ENCODE measurements at places on chromosomes 12 and 14.

DNA sequence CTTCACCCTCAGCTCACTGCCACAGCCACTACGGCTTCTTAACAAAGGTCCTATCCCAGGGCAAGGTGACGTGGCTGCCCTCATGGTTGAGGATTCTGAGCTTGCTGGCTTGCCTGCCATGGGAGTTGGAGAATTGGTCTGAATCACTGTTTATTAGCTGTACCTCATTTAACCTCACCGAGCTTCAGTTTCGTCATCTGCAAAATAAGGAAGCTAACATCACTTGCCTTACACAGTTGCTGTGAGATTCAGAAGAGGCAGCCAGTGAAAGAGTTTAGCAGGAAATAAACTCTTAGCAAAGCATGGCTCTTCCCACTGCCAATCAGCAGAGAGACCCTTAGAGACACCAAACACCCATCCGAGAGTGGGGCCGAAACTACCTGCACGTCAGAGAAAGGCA lies 90.1 kb upstream of the KCNA1 start:
- DNase-seq: no peak

DNA sequence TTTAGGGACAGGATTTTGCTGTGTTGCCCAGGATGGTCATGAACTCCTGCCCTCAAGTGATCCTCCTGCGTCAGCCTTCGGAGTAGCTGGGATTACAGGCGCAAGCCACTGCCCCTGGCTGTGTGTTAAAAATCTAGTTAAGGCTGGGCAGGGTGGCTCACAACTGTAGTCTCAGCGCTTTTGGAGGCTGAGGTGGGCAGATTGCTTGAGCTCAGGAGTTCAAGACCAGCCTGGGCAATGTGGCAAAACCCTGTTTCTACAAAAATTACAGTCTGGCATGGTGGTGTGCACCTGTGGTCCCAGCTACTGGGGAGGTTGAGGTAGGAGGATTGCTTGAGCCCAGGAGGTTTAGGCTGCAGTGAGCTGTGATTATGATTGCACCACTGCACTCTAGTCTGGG lies 9.2 kb downstream of the DDIT3 start:
- no peak for DNase-seq

DNA sequence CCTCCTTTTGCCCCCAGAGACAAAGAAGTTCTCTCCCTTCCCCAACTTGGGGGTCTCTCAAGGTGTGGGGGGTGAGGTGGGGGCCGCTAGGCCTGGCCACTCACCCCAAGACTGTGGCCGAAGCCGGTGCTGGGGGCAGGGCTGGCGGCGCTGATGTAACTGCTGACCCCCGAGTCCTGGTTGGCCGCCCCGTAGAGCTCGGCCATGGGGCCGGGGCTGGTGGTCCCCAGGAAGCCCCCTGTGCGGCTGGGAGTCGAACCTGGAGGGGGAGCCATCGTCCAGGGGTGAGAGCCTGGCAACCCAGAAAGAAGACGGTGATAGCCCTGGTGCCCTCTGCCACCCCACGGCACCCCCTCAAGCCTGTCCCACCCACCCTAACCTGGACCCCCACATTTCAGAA lies 18.5 kb upstream of the PLA2G1B start:
- DNase-seq: no peak

DNA sequence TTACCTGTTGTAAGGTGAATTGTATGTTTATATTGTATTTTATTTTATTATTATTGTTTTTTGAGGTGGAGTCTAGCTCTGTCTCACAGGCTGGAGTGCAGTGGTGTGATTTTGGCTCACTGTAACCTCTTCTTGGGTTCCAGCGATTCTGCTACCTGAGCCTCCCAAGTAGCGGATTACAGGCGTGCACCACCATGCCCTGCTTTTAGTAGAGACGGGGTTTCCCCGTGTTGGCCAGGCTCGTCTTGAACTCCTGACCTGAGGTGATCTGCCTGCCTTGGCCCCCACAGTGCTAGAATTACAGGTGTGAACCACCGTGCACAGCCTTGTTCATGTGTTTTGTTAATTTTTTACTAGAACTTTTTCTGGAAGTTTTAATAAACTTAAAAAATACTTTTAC lies 3.8 kb downstream of the ATF7IP start:
- no peak for DNase-seq

DNA sequence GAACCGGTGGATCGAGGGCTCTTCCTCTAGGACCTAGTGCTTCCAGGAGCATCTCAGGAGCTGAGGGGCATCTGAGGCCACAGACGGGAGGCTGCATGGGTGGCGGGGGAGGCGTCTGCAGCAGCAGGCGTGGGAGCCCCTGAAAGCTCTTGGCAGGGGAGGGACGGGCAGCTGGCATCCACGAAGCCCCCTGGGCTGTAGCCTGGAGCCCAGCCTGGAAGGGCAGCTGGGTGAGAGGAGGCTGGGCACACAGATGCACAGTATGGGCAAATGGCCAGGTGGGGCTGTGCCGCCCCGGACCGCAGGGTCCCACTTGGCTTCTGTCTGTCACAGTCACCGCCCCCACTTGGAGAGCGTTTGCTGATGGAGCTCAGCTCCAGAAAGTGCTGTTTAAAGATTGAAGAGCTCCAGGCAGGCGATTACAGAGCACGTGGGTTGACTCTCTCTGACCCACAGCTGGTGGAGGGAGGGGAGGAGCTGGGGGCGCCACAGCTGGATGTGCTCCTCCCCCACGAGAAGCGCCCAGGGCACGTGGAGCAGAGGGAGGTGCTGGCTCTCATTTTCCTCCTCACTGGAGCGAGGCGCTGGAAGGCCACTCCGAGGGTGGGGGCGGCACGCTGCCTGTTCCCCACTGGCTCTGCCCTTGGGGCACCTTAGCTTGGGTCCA lies 155.0 kb upstream of the C14orf180 start:
- peak; percentile 55 for DNase-seq

GRCh38 chr12:1848745-1849144 lies 28.4 kb downstream of the LRTM2 start:
- DNase-seq: no peak

DNA sequence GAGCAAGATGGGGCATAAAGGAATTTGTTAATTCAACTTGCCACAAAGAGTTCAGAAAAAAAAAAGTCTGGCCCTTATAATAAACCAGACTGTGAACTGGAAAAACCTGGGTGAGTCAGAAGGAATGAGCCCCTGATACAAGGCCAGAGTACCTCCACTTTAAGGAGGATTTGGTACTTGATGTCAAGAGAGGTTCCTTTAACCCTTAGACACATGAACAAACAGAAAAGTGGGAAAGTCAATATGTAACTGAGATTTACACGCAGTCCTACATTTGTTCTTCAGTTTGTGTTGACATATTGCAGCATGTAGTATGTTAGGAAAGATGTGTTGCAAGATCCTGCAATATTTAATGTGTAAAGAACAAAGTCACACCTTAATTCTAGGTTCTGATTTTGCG lies 14.2 kb upstream of the SLC38A4 start:
- DNase-seq: no peak

DNA sequence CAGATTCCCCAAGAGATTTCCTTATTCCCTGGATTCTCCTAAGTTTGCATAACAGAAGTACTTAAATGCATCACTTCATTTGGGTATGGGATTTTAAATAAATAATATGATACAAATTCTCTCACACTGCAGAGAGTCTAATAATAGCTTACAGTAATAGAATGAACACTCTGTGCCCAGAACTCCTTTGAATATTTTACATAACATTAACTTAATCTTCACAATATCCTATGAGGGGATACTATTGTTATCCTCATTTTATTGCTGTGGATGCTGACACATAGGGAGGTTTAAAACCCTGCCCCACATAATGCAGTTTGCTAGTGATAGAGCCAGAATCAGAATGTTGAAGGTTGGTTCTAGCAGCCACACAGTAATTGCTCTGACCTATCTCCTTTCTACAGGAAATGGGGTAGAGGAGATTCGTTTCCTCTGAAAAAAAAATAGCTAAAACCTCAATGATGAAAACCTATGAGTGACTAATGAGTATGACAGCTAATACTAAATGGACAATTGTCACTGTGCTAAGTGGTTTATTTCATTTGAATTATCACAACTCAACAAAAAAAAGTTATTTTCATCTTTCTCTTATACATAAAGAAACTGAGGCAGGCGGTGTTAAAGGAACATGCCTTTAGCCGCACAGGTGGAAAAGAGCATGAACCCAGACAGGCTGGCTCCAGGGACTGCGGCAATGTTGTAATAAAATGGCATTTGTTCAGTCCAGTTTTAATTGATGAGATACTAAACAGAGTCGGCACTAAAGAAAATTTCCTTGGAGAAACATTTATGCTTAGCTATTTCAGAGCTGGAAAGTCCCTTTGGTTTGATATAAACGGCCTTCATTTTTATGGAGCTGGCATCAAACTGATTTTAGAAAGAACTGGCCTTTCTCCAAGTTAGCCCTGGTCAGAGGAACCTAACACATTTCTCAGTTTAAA lies 880.9 kb downstream of the NRXN3 start:
- DNase-seq: no peak

DNA sequence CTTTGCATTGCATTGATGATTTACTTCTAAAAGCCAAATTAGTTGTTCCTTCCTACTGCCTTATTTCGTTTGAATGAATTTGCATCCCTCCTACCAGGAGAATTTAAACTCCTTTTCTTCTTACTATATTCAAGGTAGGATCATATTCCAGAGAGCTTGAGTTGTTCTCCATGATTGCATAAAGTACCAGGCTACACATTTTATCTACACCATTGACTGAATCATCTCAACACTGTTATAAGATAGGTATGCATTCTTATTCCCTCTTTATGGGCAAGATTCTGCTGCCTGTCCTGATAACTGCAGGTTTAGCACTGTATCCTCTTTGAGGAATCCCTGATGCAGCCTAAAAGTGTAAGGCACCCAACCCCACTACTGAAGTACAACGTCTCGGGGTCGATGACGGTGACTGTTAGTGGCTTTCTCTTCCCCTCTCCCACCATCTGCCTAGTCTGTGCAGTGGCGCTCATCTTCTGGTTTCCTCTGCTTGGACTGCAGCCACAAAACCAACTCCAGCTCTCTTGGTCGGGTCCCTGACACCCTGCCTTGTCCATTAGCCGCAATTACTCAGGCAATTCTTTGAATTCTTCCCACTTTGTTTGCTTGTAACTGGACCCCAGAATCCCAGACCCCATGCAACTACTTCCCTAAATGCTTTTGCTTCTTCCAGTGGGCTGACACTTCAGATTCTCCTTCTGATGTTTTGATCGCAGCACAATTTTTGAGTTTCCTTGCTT lies 44.4 kb upstream of the STXBP6 start:
- no peak for DNase-seq

DNA sequence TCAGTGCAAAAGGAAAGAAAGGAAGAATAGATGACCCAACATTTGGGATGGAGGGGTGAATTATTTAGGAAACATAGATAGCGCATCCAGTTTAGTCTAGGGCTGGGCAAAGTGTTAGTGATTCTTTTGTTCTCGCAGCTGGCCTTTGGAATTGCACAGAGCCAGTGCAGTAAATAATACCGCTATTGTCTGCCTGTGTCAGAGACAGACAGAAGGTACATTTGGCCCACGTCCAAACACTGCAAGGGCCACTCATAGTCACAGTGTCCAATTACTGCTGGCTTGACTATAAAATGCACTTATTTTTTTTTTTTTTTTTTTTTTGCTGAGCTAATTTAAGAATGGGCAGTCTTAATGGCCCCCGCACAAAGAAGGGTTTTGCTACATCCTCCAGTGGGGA lies 638.6 kb downstream of the BCL11B start:
- DNase-seq: no peak

DNA sequence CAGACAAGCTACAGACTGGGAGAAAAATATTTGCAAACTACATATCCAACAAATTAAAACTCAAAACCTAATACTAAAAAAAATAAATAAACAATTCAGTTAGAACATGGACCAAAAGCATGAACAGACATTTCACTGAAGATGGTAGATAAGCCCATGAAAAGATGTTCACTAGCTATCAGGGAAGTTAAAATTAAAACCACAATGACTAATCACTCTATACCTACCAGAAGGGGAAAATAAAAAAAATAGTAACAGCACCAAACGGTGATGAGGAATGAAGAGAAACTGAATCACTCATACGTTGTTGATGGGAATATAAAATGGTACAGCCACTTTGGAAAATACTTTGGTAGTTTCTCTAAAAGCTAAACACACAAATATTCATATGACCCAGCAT lies 31.1 kb upstream of the DHRS7 start:
- DNase-seq: no peak

GRCh38 chr12:12560587-12561370 lies 1.9 kb downstream of the DUSP16 start:
- no peak for DNase-seq

DNA sequence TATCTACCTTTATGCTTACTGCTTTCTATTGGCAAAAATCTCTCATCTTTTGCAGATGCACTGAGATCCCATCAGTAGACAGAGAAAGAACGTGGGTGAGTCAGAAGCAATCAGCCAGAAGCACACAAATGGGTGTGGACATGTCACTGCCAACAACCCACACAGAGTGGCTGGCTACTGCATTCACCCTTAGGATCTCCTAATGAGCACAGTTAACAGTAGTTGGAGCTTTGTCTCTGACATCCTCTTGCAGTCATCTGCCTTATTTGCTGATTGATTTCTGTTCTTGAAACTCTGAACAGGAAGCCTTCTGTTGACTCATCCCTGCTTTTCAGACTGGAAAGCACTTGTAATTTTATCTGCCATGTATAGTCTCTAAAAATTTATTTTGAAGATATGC lies 117.2 kb downstream of the RGS6 start:
- no peak for DNase-seq

DNA sequence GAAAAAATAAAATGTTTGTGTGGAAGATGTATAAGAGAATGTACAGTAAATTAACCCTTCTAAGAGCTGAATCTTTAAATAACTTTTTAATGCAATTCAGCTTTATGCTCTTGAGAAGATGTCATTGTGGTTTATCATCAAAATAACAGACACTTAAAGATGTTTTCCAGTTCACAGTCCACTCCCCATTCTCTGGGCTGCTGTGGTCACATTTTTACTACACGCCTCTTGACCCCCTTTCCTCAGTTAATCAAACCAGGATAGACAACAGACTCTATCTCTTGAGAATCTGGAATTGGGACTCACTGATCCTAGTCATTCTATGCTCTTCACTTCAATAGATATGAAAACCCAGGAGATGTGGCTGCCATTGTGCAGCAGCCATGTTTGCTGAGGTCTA lies 24.7 kb upstream of the OR6J1 start:
- no peak for DNase-seq

DNA sequence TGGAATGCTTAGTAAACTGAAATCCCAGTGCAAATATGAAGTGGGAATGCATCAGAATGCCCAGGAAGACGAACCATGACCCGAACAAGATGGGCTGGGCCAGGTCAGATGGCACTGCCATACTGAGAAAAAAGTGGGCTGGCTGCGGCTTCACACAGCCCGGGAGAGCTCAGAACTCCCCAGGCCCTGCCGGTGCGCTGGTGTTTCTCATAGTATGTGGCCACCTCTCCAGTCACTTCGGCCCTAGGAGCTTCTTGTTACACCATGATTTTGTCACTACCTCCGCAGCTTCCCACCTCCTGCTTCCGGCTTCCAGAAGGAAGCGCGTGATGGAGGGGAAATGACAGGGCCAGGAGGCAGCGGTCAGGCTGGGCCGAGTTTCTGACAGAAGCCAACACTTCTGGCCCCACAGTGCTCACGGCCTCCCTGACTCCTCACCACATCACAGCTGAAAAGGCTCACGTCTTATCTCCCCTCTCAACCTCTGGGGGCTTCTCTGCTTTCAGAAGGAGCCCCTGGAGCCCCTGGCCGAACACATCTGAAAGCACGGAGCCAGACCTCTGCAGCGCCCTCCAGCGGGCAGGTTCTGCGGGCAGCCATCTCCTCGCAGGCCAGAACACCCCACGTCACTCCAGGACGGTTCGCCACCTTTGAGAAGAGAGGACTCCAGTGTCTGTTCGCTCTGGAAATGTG lies 30.7 kb downstream of the DAD1 start:
- no peak for DNase-seq

- no peak for DNase-seq
Observed at GRCh38 chr14:66135831-66136230, 350.3 kb upstream of the CCDC196 start.
